ENCODE measurements at places on chromosomes 7 and 10. TPM values are rescaled to one million over a fixed set of nuclear protein-coding genes. Genes with fewer than 3 reads are reported as not detected.

PDK4 gene
- total RNA-seq = not detected

DNA sequence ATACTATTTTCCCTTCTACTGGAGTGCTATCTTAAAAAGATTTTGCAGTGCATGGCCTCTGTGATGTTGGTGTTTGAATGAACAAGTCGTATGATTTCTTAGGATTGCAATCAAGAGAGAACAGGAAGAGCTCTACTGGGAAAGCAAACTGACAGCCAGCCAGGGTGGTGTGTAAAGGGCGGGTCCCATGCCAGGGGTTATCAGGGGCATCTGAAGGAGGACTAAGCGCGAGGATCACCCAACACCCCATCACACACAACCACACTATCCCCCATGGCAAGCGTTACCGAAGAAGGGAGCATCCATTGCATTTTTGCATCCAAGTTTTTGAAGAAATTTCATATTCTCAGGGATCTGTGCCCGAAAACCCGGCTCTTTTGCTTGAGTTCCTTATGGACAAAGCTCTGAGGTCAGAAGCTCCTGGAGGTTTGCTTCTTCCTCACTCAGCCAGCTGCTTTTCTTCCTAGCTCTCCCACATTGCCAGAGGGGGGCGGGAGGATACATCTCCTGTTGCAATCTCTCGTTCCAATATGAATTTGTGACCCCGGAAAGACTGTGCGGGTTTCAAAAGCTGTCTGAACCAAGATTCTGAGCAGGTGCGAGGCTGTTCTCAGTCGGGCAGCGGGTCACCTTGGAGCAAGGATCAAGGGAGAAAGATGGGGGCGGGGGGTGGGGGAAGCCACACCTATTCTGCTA lies 5.2 kb downstream of the NEUROD6 start:
- no peak overlapping the region for H3K4me3 ChIP-seq
- no peaks in the 10 kb centered on the region for H3K4me1 ChIP-seq
- H3K27me3 ChIP-seq = peaks cover 27% of the 10 kb centered on the region
- no peak for DNase-seq

MYOZ1 gene
- not detected for total RNA-seq

GRCh38 chr10:81008726-81009125 lies 471.0 kb downstream of the SH2D4B start:
- H3K27ac ChIP-seq = no peak overlapping the region
- peaks cover 3% of the 10 kb centered on the region for H3K27me3 ChIP-seq
- H3K4me1 ChIP-seq = no peaks in the 10 kb centered on the region
- H3K36me3 ChIP-seq = no peaks in the 10 kb centered on the region
- DNase-seq = no peak
- no peak overlapping the region for H3K4me3 ChIP-seq

NYAP1 gene
- 0.67 TPM for total RNA-seq

CACNB2 gene
- total RNA-seq = not detected

GPR15LG gene
- total RNA-seq = not detected

DNA sequence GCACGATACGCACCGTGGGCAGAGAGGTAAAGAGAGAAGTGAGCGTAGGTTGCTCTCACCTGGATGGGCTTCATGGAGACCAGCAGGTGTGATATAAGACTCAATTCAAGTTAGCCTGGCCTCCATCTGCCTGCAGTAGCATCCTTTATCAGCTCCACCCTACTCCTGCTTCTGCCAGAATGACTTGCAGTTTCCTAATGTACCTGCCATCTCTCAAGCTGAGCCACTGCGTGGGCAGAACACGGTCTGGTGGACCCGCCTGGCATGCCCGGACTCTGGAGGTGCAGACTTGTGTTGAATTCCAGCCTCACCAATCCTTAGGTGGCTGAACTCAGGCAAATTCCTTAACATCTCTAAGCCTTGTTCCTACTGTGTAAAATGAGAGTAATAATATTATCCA lies 64.3 kb downstream of the STEAP1B start:
- no peaks in the 10 kb centered on the region for H3K36me3 ChIP-seq
- H3K27ac ChIP-seq = no peak overlapping the region
- peaks cover 13% of the 10 kb centered on the region for H3K27me3 ChIP-seq
- no peak for DNase-seq
- H3K4me3 ChIP-seq = no peak overlapping the region
- no peaks in the 10 kb centered on the region for H3K4me1 ChIP-seq

- H3K27me3 ChIP-seq = no peaks in the 10 kb centered on the region
- DNase-seq = no peak
- H3K4me1 ChIP-seq = peaks cover 20% of the 10 kb centered on the region
- no peak overlapping the region for H3K27ac ChIP-seq
- peaks cover 5% of the 10 kb centered on the region for H3K36me3 ChIP-seq
Measured at GRCh38 chr10:31578951-31579350, 259.9 kb downstream of the ZEB1 start.

GRCh38 chr7:12475362-12476063 lies 71.8 kb upstream of the VWDE start:
- H3K27me3 ChIP-seq = no peaks in the 10 kb centered on the region
- DNase-seq = no peak
- no peaks in the 10 kb centered on the region for H3K36me3 ChIP-seq
- H3K27ac ChIP-seq = no peak overlapping the region
- H3K4me1 ChIP-seq = no peaks in the 10 kb centered on the region
- H3K4me3 ChIP-seq = no peak overlapping the region

DNA sequence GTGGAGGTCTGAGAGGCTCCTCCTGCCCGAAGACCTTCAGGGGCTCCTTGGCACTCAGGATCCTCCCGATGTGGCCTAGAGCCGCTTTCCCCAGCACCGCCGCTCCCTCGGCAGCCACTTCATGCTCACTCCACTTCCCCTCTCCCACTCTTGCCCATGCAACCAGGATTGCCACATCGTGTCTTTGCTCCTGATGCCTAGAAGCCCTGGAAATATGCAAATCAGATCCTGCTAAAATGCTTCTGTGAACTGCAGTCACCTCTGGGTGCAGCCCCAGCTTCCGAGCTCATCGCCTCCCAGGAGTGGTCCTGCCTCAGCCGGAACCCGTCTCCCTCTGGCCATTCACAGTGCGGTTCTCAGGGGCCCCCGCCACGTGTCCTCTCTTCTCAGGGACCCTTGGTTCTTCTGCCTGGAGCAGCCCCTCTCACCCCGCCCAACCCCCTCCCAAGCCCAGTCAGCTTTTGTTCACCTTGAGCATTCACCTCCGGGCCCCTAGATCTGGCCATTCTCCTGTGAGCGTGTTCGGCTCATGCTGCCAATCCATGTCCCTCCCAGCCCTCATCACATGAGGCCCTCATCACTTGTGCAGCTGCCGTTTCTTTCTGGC lies 175.5 kb downstream of the ADARB2 start:
- H3K4me3 ChIP-seq = no peak overlapping the region
- DNase-seq = no peak
- no peaks in the 10 kb centered on the region for H3K36me3 ChIP-seq
- peaks cover 20% of the 10 kb centered on the region for H3K27me3 ChIP-seq

GRCh38 chr7:97005183-97006054 lies at the start of gene DLX6:
DLX6 (plus strand) TSS chr7:97005553; CDS start chr7:97005978, 425 bp downstream.
- peaks cover 3% of the 10 kb centered on the region for H3K36me3 ChIP-seq
- peak within 1 kb of the TSS; percentile 82 for H3K4me3 ChIP-seq
- H3K27ac ChIP-seq = no peak within 1 kb of the TSS
- H3K27me3 ChIP-seq = peaks cover 71% of the 10 kb centered on the region
- peak; percentile 48 for DNase-seq
- peaks cover 18% of the 10 kb centered on the region for H3K4me1 ChIP-seq

- H3K4me3 ChIP-seq = no peak overlapping the region
- no peak overlapping the region for H3K27ac ChIP-seq
- H3K36me3 ChIP-seq = no peaks in the 10 kb centered on the region
Measured at GRCh38 chr7:95865716-95866371, 93.5 kb downstream of the DYNC1I1 start.

GRCh38 chr10:24651923-24652322 lies 71.8 kb downstream of the ARHGAP21 start:
- no peak overlapping the region for H3K27ac ChIP-seq
- peaks cover 7% of the 10 kb centered on the region for H3K4me1 ChIP-seq
- no peaks in the 10 kb centered on the region for H3K27me3 ChIP-seq

DNA sequence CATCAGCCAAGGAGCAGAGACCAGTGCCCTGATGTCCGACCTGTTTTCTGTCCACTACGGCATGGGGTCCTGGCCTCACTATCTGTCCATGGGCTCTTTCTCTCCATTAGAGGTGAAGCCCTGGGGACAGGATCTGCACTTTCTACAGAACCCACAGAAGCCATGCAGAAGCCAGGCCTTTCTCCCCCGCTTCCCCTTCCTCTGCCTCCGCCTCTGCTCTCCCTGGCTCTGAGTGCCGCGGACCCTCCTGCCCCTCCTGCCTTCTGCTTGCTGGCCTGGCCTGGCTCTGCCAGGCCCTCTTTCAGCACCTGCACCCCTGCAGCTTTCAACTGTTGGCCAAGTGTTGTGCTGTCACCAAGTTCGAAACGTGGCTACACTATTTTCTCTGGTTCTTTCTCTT lies 439.8 kb upstream of the ZMIZ1 start:
- peaks cover 16% of the 10 kb centered on the region for H3K4me1 ChIP-seq
- no peaks in the 10 kb centered on the region for H3K36me3 ChIP-seq
- H3K4me3 ChIP-seq = no peak overlapping the region
- no peak overlapping the region for H3K27ac ChIP-seq
- H3K27me3 ChIP-seq = no peaks in the 10 kb centered on the region
- DNase-seq = no peak

CFAP46 gene
- 0.16 TPM for total RNA-seq

DNA sequence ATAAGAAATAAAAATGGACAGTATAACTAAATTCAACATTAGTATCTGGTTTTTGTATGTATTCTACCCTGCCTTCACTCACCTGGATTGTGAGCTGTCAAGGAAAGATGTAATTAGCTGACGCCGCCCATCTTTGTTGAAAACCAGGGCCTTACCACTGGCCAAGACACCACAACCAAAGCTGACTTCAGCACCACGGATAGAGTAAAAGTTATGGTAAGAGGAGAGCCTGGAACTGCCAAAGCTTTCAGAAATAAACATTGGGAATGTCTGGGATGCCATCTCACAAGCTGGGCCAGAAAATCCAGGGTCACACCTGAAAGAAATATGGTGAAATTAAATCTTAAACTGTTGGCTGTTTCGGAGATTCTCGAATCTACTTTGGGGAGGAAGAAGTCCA lies 190.1 kb upstream of the SLC26A5 start:
- H3K36me3 ChIP-seq = no peaks in the 10 kb centered on the region
- no peak for DNase-seq
- no peak overlapping the region for H3K4me3 ChIP-seq

NAT16 gene
- not detected for total RNA-seq

DNA sequence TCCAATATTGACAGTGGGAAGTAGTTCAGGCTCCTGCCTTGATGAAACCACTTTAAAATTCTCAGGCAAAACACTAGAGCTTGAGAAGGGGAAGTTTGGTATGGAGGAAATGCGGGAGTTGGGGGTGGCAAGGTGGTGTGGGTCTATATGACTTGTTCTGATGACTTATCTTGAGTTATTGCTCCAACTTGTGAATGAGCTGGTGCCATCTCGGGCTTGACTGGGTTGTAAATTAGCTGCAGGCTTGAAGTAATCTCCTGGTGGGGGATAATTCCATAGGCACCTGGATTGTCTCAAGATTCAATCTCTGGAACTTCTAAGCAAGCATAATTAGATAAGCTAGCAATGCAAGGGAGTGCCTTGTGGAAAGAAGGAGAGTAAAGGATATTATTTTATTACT lies 29.0 kb downstream of the MRPL32 start:
- DNase-seq = no peak
- peaks cover 29% of the 10 kb centered on the region for H3K27me3 ChIP-seq

- H3K36me3 ChIP-seq = peaks cover 2% of the 10 kb centered on the region
- H3K4me1 ChIP-seq = peaks cover 6% of the 10 kb centered on the region
- H3K27me3 ChIP-seq = no peaks in the 10 kb centered on the region
- no peak overlapping the region for H3K4me3 ChIP-seq
- no peak overlapping the region for H3K27ac ChIP-seq
Measured at GRCh38 chr7:105638334-105638733, 57.0 kb upstream of the EFCAB10 start.

UCMA gene
- total RNA-seq = not detected

DNA sequence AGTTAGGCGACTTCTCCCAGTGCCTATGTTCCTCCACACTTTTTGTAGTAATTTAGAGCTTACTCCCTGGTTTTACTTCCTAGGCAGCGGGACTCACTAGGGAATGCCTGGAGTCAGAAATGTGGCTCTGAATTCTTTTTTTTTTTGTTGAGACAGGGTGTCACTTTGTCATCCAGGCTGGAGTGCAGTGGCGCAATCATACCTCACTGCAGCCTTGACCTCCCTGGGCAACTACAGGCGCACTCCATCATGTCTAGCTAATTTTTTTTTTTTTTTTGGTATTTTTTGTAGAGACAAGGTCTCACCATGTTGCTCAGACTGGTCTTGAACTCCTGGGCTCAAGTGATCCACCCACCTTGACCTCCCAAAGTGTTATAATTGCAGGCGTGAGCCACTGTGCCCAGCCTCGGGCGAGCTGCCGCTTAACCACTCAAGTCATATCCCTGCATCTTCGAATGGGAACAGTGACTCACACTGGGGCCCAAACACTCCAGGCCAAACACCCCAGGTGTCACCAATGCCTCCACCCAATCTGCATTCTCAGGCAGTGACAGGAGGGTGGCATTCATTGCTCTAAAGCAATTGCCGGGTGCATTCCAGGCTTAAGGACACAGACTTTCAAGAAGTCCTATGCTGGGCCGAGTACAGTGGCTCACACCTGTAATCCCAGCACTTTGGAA lies 19.6 kb downstream of the RGS10 start:
- no peak overlapping the region for H3K27ac ChIP-seq
- no peak for DNase-seq
- no peak overlapping the region for H3K4me3 ChIP-seq
- peaks cover 78% of the 10 kb centered on the region for H3K4me1 ChIP-seq
- H3K36me3 ChIP-seq = peaks cover 29% of the 10 kb centered on the region
- H3K27me3 ChIP-seq = no peaks in the 10 kb centered on the region

Measured in activated T-cell treated with anti-CD3 and anti-CD28 coated beads, Interleukin-2, amount 50 U/mL, for 72 hours (primary cell).